ENCODE measurements at places on chromosomes 3 and 15. TPM values are rescaled to one million over a fixed set of nuclear protein-coding genes. Genes with fewer than 3 reads are reported as not detected.

- DNase-seq = no peak
Measured at GRCh38 chr3:74590620-74591262, 23.7 kb downstream of the CNTN3 start.

- no peak for DNase-seq
Measured at GRCh38 chr3:13498354-13499060, 18.4 kb downstream of the HDAC11 start.

- no peak for DNase-seq
Measured at GRCh38 chr3:45969953-45970352, 25.7 kb downstream of the FYCO1 start.

CDCP1 gene
- 2.5 TPM for polyA plus RNA-seq

DNA sequence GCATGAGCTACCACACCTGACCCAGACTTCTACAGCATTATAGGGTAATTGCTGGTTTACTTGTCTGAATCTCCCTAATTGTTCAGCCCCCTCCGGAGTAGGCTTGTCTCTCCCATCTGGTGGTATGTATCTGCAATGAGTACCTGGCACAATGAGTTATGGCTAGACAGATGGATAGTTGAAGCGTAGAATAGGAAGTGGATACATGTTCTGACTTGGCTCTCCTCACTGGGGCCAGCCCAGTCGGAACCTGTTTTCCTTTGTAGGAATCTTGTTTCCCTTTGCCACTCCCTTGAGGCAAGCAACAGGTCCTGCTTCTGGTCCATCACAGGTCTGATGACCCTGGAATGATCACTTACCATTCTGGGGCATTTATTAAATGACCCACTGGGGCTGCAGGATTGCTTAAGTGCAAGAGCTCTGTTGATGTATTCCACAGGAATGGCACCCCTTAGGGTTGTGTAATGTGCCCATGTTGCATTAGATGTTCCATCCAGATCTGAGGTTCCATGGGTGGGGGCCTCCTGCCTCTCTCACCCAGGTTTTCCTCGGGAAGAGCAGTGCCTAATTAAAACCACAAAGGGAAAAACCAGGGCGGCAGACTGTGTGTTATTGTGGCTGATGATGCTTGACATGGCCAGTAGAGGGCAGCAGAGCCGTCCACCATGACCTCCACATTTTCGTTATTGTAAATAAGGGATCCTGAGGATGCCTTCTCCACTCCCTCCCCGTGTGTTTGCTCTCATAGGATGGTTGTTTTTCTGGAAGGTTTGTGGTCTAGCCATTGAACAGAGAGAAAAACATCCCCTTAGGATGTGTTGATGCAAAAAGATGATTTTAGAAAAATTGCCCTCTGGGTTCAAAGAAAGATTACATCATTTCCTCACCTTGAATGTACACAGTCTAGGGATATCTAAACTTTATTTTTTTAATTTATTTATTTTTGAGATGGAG is 58.0 kb downstream of the CMTM8 start:
- peak; percentile 69 for DNase-seq

GPR171 gene
- polyA plus RNA-seq = 0.22 TPM

GRCh38 chr3:129536374-129536667 is 6.7 kb upstream of the H1-8 start:
- DNase-seq = no peak

UBAP1L gene
- polyA plus RNA-seq = 3.7 TPM

DNA sequence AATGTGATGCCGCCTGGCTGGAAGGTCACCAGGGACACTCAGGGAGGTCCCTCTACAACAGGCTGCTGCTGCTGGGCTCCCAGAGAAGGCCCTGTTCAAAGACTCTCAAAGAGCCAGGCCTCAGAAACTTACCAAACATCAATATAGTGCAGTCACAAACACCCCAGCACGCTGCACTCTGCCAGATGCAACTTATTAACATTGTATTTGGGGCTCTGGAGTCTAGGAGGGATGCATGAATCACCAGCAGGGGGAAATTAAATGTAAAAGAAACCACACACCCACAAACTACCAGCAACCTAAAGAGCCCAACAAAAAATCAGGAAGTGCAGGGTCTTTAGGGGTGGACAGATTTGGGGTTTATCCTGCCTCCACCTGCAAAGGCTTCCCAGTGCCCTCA is 74.6 kb upstream of the SPATA12 start:
- no peak for DNase-seq

DNA sequence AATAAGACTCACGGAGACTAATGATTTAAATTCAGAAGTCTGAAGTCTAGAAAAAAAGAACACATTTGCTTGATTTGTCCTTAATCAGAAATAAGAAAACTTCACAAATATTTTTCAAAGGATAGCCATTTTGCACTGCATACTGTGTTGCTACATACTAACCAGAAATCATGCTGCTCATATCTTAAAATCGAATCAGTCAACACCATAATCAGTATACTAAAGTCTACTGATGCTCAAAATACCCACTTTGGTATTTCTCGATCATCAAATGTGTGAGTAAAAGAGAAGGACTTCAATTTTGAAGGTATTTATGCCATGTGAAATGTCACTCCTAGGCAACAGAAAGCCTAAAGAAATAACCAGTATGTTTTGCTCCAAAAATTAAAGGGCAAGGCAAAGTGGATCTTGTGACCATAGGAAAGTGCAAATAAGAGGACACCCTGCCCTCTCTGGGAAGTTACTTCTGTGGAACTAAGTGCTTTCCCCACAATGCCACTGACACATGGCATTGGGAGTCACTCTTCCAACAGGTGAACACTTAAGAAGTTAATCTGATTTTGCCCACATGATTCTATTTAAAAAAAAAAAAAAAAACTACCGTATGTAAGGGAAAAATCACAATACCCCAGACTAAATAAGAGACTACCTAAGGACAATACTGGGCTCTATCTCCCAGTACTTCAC is 2.7 kb downstream of the LRIG1 start:
- DNase-seq = no peak

HTR3E gene
- polyA plus RNA-seq = not detected

GRCh38 chr3:79339846-79340245 is 428.0 kb downstream of the ROBO1 start:
- DNase-seq = no peak

GRCh38 chr3:182713743-182714517 is 79.4 kb upstream of the ATP11B start:
- no peak for DNase-seq

DNA sequence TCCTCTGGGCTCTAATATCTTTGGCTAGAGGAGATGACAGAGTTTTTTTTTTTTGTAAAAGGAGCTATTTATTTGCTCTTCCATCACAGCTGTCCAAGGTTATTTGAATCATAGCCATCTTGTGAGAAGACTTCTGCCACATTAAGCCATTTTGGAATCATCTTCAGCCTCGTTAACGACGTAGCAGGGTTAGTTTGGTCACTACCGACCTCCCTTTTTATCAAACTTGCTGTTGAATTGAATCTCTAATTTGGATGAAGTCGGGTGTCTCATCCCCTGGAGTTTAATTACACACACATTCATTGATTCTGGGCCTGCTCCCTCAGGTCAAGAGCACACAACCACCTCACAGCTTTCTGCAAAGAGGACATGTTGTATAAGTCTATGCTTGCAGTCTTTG is 238.7 kb downstream of the CPNE4 start:
- no peak for DNase-seq

DNA sequence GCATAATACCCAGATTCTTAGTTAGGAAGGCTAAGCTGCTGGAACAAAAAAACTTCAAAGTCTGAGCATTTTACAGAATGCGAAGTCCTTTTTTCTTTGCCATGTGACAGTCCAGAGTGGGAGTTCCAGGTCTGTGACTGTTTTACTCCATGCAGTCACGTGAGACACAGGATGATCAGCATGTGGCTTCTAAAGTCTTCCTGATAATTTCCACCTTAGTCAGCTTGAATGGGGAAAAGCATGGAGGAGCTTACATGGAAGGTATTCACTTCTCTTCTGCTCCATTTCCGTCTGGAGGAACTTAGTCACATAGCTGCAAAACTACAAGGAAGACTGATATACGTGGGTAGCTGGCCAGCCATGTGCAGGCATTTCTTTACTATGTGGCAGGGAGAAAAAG is 1.7 kb downstream of the SNTN start:
- no peak for DNase-seq

Data from testis (tissue), 5 donors.